Stimulated activated naive B cell treated with anti-CD40 and anti-IgM and Interleukin-4, amounts not matched to agents 10 μg/mL and 1 μg/mL and 100 μg/mL, for 72 hours (primary cell): ENCODE measurements at places on chromosomes 2 and 18.
A peak's percentile ranks its signal among the peaks of the same experiment; 100 is the strongest.

DNA sequence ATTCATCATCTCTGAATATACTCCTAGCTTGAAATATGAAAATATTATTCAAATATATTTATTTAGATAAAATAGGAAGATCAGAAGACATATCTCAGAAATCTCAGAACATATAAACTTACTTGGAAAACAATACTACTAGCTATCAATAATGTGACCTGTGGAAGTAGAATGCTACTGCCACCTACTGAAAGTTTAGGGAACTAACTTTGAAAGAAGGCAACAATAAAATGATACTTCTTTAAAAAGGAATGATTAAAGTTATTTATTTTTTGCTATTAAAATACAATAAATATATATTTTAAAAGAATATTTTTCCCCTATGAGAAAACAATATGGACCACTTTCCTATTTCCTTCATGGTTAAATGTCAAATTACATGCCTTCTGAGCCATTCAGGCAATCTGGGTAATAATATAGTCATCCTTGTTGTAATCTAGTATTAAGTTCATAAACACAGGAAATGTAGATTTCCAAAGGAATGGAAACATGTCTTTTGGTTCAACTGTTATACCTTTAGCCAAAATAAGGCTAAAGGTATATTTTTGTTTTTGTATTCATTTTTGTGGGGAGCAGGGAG, 26.0 kb downstream of the ACADL start:
- no peak for DNase-seq

DNA sequence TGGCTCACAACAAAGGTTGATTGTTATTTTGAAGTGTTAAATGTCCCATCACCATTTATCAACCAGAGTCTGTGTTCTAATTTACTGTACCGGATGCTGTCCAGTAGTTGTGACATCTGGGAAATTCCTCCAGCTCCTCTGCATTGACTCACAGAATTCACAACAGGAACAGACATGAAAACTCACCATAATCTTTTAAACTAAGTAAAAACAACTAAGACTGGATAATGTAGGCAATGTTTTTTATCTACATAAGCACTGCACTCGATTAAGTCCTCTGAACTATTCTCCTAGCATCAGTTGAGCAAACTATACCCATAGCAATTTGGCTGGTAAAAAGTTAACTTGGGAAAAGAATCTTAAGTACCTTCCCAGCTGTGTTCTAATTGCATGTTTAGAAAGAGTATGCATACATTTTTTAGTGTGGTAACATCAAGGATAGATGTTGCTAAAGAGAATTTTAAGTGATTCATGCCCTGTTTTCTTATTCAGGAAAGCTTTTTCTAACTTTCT, 42.9 kb upstream of the MYO1B start:
- no peak for DNase-seq

GRCh38 chr18:76546436-76546835, 51.4 kb upstream of the ZNF516 start:
- DNase-seq: no peak

DNA sequence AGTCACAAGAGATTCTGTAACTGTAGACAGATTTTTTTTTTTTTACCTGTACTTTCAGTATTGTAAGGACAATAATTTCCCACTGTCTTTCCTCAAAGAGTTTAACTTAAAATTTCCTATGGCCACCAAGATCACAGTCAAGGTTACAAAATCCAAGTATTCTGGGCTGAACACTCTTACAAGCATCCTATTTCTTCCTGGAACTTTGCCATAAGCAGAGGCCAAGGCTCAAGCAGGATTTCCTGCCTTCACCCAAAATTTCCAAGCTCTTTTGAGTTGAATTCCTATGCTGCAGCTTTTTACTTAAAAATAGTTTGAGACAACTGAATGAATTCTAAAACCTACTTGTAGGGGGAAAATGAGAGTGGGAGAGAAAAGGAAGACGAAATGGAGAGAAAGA, 299.4 kb downstream of the ZNF516 start:
- no peak for DNase-seq

GRCh38 chr2:216615298-216616082, 17.7 kb upstream of the IGFBP2 start:
- no peak for DNase-seq

DNA sequence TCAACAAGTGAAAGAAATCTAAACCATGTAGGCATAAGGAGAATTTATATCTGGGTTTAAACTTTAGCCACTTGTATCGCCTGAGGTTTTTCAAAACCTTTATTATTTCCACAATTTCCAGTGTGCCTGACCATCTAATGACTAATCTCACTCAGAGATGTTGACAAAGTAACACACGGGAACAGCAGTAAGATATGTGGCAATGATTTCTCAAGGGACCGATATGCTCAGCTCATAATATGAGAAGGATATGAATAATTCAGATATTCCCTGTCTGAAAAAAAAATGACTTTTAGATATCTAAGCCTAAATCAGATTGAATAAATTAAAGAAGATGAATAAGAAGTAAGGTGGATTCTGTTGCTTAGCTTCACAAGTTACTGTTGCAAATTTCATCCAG, 43.5 kb downstream of the TMEM163 start:
- no peak for DNase-seq

DNA sequence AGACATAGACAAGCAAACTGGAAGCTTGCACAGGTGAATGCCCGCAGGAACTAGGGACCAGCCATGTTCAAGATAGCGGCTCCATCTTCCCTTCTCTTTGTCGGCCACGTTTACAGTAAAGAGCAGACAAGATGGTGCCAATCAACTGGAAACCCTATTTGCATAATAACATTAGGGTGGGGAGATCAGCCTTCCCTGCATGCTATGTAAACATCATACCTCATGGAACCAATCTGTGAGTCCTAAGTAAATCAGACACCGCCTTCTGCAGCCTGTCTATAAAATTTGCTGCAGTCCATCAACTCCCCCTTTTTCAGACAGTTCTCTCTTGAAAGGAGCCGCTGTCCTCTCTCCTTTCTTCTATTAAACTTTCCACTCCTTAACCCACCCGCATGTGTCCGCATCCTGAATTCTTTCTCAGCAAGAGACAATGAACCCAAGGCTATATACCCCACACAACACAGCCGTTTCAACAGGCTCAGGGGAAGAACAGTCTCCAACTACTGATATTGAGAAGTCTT, 384.4 kb downstream of the EIPR1 start:
- no peak for DNase-seq

DNA sequence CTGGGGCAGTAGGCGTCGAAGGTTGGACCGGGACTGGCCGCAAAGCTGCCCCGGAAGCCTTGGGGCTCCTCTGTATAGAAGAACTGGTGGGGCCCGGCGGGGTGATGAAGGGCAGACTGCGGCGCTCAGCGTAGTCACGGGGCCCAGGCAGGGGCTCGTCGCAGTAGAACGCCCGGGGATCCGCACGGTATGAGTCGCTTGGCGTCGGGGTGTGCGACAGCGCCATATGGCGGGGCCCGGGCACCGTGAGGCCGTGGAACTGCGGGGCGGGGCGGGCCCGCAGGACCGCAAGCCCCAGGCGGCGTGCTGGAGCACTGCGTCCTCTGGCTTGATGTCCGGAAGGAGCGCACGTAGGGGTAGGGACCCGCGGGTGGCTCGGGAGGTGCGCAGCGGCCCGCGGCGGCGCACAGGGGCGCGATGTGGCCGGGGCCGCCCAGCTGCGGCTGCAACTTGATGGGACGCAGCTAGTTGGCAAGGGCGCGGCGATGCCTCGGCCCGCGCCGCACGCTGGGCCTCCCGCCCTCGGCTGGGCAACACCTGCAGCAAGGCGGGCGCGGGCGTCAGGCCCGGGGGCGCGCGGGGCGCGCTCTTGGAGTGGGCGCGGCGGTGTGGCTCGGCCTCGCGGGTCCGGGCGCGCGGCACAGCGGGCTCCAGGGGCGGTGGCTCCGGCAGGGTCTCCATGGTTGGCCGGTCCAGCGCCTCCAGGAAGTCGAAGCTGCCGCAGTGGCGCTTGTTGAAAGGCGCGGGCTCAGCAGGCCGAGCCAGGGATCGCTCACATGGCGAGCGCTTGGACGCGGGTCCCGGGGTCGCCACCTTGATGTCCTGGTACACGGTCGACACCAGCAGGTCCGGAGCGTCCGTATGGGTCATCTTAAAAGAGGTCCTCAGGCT, 251.4 kb downstream of the ANKRD30B start:
- no peak for DNase-seq

DNA sequence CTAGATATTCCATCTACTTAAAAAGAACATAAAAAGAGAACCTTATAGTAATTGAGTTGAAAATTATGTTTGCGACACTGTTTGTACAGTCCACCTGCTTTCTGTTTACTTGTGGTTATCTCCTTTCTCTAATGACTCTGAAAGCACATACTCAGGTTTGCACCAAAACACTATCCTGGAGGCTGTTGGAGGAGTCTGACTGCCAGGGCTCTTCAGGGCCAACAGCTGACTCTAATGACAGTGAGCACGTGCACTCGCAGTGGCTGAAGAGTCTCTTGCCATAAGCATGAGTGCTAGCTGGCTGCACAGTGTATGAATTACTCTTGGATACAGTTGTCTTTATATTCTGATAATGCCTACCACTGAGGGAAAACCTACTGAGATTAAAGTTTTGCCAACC, 16.7 kb upstream of the GLS start:
- no peak for DNase-seq

GRCh38 chr2:113282747-113283533, 4.2 kb upstream of the PAX8 start:
- DNase-seq: no peak

- DNase-seq: peak; percentile 84
Measured at GRCh38 chr2:120177001-120177621, 46.1 kb downstream of the TMEM185B start.

DNA sequence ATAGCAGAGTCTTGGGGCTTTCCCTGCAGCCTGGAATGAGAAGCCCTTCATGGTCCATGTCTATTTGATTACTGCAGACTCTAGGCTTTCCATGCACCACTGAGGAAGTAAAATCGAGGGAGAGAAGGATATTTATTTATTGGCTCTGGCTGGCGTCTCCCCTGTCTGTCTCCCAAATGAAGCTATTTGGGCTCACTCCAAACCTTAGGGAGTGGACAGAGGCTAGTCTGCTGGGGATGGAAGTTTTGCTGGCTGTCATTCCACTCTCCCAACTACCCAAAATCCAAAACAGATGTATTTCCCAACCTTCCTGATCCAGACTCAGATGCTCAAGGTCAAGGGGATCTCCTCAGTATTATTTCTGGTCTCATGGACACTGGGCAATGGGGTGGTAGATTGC, 33.7 kb downstream of the TMEM17 start:
- no peak for DNase-seq

GRCh38 chr18:5900262-5900661, 4.9 kb upstream of the TMEM200C start:
- no peak for DNase-seq

DNA sequence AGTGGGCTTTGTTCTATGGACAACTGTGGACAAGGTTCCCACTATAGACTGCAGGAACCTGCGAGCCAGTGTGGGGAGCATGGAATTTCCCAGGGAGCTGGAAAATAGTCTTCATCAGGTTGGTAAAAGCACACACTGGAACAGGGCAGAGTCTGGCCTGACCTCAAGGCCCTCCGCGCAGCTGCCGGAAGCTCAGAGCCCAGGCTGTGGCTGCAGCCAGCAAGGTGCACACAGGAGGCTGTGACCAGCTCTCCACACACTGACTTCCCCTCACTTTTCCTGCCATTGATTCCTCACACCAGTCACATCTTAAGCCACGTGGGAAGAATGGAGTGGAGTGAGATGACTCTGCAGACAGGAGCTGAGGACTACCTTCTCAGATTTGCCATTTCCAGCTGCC, 19.1 kb downstream of the MAL start:
- DNase-seq: no peak

GRCh38 chr18:59655676-59656075, 41.5 kb downstream of the CCBE1 start:
- DNase-seq: no peak

DNA sequence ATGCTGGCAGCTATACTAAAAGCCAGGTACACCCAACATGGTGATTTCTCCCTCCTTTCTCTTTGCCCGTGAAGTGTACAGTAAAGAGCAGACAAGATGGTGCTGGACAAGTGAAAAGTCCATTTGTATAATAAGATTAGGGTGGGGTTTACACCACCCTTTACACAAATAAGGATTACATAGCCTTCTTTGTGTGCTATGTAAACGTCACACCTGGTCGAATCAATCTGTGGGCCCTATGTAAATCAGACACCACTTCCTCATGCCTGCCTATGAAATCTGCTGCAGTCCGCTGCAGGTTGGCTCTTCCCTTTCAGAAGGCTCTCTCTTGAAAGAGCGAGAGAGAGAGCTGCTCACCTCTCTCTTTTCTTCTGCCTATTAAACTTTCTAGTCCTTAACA, 1054.3 kb upstream of the SLC39A10 start:
- DNase-seq: no peak

DNA sequence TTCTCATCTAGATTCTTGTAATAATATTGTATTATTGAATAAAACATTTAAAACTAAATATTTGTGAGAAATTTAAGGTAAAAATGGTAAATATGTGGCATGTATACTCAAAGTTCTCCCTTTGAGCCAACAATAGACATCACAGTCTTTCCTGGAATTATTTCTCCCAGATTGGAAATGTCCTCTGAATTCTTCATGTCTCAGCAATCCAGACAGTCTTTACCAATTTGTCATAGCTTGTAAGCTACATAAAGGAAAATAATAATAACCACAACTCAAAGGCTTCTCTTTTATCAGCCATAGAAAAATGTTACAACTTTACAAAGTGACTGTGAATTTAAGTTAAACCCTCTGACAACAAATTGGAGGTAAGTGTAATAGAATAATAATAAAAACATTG, 784.9 kb downstream of the EPHA4 start:
- no peak for DNase-seq

DNA sequence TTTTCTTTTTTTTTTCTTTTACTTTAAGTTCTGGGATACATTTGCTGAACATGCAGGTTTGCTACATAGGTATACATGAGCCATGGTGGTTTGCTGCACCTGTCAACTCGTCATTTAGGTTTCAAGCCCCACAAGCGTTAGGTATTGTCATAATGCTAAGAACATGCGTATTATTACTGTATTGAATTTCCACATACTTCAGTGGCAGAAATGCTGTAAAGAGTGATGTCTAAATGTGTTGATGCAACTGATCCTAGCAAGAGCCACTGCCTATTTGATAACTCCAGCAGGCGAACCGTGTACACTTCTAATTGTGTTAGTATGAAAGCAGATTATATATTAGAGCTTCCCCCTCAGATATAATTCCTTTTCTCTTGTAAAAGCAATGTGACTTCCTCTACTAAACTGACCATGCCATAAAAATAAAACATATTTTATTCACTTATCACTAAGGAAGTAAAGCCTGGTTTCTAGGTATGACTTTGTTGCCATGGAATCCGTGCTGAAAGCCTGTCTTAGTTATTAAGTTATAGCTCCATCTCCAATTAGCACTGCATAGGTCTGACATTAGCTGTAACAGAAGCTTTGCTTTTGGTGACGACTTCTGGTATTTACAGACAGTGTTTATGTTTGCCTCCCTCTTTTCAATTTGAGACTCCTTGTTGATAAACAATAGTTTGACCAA, 280.0 kb downstream of the GALR1 start:
- no peak for DNase-seq

- no peak for DNase-seq
Measured at GRCh38 chr2:215705771-215706361, 270.0 kb upstream of the FN1 start.
